ENCODE measurements at places on chromosomes 4 and X. TPM values are rescaled to one million over a fixed set of nuclear protein-coding genes. Genes with fewer than 3 reads are reported as not detected.

Gene GPR173
- 2.5 TPM for total RNA-seq

Gene AADAT
- total RNA-seq: 6.2 TPM

DNA sequence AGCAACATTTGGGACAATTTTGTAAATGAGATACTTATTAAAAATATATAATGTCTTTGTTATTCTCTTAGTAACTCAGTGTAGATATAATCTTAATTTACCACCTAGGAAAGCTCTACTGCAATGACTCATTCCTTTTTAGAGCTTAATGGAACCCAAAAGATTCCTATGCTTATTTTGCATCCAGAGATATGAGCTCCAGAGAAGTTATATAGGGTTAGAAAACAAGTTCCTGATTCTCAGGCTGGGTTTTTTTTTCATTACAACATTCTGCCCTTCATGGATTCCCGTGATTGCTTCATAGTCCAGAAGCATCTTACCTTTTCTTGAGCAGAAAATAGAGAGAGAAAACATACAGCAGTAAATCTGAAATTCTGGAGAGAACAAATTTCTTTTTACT lies 57.9 kb upstream of the CXCL8 start:
- no peak for DNase-seq

- DNase-seq: peak; percentile 52
Measured at GRCh38 chr4:8410641-8411271, 29.8 kb downstream of the ACOX3 start.

DNA sequence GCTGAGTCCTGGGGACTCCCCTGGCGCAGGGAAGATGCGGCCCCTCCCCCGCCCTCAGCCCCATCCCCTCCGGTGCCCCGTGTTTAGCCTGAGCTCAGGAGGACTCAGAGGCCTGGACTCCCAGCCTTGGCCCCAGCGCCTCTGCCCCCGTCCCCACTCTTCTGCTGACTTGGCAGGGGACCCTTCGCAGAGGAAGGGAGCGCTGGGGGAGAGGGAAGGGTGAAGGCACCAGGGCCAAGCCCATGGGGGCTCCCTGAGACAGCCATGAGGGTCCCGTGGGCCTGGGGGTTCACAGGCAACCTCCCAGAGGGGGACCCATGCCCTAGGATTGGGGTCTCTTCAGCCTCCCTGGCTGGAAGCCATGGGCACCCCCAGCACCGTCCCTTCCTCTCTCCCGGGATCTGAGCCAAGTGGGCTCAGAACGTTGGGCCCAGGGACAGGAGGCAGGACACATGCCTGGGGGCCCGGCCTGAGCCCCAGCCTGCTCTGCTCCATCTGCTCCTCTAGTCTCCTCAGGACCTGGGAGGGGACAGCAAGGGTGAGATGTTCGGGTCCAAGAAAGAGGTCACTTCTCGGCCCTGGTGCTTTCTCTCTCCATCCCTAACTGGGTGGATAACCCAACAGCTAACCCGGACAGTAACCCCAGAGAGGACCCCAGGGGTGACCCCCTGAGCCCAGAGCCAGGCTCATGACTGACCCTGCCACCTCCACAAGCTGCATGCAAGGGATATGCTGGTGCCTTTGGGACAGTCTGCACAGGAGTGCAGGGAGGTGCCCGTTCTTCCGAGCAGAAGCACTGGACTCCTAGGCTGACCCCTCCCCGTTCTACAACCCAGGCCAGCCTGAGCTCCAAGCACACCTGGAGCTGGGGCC lies 1.5 kb upstream of the CPLX1 start:
- no peak for DNase-seq

GRCh38 chr4:108301545-108302251 lies 133.0 kb upstream of the LEF1 start:
- no peak for DNase-seq

Gene CLGN
- 4.1 TPM for total RNA-seq
